ENCODE measurements at places on chromosomes 3 and 15.

GRCh38 chr15:57356178-57356577, 20.1 kb upstream of the CGNL1 start:
- DNase-seq, result no peak

- peak; percentile 25 for DNase-seq
Measured at GRCh38 chr3:37766797-37767776, 94.6 kb upstream of the CTDSPL start.

DNA sequence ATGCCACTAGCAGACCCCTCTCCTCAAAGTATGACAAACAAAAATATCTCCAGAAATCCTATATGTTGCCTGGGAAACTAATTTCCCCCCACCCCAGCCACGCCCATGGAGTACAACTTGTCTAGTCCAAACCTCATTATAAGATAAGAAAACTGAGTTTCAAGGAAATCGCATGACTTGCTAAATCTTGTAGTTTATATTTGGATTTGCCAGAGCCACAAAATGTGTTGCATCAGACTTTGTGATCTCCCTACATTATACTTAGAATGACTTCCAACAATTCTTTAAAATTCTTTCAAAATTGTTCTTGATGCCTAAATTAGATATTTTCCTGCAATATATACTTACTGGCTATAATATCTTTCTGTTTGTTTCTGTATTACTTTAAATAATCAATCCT, 1034.4 kb downstream of the IGSF11 start:
- no peak for DNase-seq

DNA sequence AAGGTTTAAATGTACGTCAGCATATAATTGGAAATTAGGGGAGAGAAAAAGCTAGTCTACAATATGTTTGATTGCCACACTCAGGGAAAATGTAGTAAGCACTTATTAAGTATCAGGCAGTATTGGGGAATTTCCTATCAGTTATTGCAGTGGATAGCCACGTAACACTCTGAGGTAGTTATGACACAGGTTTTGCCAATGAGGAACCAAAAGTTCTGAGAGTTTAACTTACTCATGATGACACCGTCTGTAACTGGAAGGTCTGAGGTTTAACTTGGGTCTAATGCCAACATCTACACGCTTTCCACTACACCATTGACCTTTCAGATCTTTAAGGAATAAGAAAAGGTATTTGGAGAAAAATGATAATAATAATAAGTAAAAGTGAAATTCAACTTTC, 89.5 kb downstream of the ZMAT3 start:
- no peak for DNase-seq

DNA sequence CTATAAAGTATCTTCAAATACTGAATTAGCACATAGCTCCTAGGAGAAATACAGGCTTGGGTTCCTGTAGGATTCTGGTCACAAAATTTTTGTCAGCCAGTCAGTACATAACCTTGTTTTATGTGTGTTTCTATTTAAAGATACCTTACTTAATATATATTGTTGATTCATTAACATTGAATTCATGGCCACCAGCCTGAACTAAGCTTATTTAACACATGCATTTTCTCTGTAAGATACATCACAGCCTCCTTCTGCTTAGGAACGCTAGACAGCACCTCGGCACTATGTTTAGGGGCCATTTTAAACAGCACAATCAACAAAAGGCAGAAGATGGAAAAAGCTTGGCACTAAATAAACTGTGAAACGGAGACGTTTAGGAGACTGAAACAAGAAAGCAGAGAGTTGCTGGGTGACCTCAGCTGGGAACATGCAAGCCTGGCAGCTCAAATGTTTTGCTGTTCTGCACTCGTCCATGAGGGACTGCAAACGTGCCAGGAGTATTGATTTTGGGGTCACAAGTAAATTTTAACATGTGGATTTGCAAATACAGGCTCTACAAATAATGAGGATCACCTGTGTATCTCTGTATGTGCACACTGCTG, 432.2 kb upstream of the TPM1 start:
- DNase-seq, result no peak

- no peak for DNase-seq
Measured at GRCh38 chr3:141663993-141664392, 74.1 kb upstream of the RNF7 start.

DNA sequence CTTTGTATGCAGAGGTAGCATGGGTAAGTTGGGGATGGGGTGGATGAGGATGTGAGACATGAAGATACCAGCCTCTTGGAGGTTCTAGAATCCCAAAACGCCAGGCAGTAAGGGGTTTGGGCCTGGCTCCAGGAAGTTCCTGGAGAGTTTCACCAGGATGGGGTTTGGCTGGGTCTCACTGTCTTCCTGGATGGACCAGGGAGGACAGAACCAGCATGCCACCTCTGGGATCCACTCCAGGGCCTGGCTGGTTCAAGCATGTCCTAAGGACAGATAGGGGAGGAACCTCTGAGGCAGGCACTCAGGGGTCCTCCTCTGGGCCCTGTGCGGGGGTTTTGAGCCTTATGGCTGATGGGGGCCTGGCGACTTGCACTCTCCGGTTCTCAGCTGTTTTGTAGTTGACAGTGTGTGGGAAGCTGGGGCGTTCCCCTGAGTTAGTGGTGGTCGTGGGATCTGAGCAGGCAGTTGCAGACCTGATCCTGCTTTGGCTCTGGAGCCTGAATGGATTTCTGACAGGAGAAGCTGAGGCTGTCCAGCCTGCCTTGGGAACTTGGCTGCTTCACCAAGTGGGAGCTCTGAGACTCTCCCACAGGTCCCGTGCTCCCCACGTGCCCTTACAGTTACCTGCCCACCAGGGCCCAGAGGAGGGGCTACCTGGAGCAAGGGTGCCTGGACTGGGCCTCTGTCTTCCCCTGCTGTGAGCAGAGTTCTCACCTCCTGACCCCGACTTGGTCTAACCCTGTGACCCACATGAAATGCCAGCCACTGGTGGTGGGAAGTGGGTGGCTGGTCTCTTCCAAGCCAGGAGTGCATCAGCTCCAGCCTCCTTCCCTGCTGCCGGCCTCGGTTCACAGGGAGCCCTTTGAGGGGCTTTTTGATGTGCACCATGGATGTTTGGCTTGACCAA, 128.4 kb downstream of the EEFSEC start:
- DNase-seq, result no peak

DNA sequence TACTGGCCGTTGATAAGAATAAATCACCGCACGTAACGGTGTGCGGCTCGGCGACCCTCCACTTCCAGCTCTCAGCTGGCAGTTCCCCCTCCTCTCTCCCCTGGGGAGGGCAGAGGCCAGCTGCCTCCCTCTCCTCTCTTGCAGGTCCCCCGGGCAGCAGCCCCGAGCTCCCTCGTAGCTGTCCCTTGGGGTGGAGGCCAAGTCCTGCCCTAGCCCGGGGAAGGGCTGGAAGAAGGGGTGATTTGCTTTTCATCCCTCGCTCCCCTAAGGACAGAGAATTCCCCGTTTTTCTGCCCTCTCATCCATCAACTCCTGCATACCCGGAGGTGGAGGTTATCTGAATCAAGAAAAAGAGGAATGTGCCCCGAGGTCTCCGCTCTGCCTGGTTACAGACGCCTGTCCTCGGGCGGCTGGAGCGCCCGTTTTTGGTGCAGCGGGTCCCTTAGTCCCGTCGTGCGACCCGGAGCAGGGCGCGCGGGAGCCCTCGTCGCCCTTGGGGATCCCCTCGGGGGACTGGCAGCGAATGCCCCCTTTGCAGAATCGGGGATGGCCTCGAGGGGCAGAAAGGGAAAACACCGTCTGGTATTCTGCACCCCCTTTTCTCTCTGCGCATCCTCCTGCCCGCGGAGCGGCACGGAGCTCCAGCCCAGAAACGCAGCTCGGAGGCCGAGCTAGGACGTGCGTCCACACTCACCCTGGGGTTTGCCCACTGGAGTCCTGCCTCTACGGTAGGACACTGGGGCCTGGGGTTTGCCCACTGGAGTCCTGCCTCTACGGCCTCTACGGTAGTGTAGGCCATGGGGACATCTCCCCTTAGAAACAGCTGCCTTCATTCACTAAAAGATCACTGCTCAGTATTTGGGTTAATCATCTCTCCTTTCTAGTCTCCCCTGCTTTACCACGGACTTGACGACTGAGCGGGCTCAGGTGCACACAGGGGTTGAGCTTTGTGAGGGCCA, 2.2 kb downstream of the PTPRG start:
- no peak for DNase-seq

GRCh38 chr15:77070495-77071304, at the start of gene TSPAN3:
Gene TSPAN3, minus strand, starts transcription at chr15:77071109. Its CDS starts 155 bp downstream, at chr15:77070954.
- DNase-seq, result peak; percentile 70

DNA sequence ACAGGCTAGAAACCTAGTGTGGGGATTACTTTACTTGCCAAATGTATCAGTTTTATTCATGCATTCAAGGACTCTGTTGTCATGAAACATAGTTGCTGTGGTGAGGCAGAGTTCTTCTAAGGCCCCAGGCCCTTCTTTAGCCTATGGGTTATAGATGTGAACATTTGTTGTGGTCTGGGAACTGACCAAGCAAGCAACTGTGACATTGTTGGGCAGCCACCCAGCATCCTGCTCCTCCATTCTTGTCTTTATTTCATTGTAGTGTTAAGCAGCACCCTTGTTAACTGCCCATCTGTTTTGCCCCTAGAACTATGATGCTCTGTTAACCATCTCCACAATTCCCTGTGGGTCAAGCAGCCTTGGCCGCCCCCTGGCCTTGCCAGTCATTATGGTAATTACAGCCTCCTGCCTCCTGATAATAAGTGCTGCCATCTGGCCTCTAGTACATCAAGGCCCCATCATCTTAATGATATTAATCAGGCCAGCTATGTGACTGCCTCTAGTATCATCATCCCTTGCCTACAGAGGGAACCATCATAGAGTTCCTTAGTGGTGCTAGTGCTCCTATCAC, 12.2 kb upstream of the IFT57 start:
- DNase-seq, result no peak

- no peak for DNase-seq
Measured at GRCh38 chr15:45906230-45906629, 271.4 kb downstream of the SQOR start.

DNA sequence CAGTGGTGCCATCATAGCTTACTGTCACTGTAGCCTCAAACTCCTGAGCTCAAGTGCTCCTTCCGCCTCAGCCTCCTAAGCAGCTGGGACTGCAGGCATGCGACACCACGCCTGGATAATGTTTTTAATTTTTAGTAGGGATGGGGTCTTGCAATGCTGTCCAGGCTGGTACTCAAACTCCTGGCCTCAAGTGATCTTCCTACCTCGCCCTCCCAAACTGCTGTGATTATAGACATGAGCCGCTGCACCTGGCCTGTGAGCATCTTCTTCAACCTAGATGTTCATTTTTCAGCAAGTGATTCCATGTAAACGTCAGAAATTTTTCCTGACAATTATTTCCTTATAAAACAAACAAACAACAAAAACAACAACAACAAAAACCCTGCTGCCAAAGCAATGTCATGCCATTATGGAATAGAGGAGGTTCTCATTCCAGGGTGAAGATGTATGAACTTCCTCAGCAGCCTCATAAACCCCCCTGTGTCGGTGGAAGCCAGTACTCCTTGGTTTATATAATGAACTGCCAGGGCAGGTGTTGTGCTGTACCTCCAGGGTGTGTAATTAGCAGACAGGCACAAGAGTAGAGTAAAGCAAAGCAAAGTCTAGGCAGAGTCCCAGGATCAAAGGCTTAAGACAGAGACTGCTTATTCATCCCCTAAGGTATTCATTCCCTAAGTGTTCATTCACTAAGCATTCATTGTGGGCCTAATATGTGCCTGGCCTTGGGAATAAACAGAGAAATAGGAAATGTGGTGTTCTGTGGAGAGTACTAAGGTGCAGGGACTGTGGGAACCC, 44.6 kb downstream of the NR2C2 start:
- DNase-seq, result no peak

DNA sequence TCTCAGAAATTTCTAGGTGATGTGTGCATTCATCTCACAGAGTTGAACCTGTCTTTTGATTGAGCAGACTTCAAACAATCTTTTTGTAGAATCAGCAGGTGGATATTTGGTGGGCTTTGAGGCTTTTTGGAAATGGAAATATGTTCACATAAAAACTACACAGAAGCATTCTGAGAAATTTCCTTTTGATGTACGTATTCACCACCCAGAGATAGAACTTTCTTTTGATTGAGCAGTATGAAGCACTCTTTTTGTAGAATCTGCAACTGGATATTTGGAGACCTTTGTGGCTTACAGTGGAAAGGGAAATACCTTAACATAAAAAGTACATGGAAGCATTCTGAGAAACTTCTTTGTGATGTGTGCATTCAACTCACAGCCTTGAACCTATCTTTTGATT, 3515.0 kb downstream of the GOLGA6L6 start:
- no peak for DNase-seq

- no peak for DNase-seq
Measured at GRCh38 chr15:45759936-45760335, 125.1 kb downstream of the SQOR start.

DNA sequence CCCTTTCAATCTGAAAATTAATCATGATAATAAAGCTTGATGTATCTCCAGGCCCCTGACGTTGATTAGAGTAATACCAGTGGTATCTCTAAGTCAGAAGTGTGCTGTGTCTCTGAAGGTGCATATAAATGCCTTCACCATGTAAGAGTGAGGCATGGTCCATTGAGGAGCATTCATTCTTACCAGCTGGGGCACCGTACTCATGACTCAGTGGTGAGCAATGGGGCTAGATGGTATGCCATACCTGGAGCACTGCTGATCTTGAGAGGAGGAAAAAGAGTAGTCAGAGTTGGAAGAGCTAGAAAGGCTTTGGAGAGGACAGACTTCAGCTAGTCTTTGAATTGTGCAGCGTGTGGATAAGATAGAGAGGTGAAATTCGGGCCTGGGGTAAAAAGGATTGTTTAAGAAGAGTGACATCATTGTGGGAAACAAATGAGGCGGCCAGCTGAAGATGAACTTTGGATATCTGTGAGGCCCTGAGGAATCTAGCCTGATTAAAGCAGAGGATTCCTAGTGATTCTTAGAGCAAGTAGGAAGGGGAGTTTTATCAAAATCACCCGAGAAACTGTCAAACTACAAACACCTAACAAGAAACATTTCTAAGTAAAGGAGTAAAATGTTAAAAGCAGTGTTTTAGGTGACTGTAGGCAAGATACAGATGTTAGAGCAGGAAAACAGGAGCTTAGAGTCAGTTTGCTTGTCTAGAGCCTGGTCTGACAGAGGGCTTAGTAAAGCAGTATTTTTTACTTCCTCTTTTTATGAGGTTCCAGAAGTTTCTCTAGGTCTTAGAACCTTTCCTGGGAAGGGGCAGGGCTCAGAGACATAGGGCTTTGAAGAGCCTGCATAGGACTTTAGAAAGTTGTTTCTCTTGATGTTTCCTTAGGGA, 13.6 kb downstream of the TMOD3 start:
- no peak for DNase-seq

DNA sequence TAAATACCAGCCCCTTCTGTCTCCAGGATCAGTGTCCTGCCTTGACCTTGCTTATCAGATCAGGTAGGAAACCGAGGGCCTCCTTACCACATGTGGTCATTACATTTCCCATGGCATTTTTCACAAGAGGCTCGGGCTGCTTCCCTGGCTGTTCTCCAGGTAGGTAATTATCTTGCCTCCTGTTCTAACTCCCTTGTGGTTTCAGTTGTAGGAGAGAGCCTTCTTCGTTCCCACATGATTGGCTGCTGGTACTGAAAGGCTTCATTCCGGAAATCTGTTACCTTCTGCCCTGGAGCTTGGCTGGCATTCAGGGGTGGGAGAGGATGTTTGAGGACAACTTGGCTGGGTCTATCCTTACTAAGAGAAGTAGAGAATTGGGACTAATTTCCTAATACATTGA, 46.8 kb upstream of the RORA start:
- peak; percentile 65 for DNase-seq
